Ammon's horn (tissue), 1 donor: ENCODE measurements at places on chromosomes 3 and 15.

- DNase-seq, result no peak
Measured at GRCh38 chr3:13214847-13215472, 141.7 kb upstream of the IQSEC1 start.

DNA sequence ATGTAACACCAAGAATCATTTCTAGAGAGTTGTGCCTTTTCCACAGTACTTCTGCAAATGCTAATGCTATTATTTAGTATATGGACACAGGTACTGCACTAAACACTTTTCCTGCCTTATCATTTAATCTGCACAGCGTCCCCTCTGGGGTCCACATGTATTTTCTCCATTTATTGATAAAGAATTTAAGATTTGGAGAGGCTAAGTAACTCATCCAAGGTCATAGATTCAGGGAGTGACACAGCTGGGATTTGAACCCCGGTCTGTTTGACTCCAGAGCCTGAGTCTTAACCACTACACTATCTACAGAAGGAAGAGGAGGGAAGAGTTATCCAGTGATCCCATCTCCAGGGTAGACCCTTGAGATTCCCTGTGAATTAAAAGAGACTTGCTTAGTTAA is 24.9 kb upstream of the TPRG1 start:
- no peak for DNase-seq

- no peak for DNase-seq
Measured at GRCh38 chr3:72273615-72274014, 488.7 kb upstream of the PROK2 start.

- no peak for DNase-seq
Measured at GRCh38 chr15:35907511-35907910, 361.5 kb upstream of the DPH6 start.

GRCh38 chr3:193124861-193125260 is 116.2 kb upstream of the PLAAT1 start:
- peak; percentile 73 for DNase-seq

- DNase-seq, result peak; percentile 27
Measured at GRCh38 chr15:73127302-73127936, 75.2 kb downstream of the NEO1 start.

DNA sequence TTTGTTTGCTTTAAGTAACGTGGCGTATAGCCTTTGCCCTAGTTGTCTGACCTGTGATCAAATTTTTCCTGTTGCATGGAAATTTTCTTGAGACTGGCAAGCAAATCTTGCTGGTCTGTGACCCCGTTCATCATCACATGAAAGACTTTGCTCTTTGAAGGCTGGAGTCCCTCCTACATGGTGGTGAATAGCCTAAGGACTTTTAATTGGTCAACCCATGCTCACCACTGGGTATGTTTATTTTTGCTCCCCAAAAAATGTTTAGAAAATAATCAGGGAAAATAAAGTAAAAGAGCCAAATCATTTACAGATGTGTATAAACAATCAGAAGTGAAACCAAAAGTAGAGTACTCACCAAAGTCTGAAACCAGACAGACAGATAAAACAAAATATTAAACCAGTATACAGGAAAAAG is 1075.3 kb upstream of the ALCAM start:
- DNase-seq, result no peak

- no peak for DNase-seq
Measured at GRCh38 chr3:134803051-134803505, 8.0 kb downstream of the EPHB1 start.

DNA sequence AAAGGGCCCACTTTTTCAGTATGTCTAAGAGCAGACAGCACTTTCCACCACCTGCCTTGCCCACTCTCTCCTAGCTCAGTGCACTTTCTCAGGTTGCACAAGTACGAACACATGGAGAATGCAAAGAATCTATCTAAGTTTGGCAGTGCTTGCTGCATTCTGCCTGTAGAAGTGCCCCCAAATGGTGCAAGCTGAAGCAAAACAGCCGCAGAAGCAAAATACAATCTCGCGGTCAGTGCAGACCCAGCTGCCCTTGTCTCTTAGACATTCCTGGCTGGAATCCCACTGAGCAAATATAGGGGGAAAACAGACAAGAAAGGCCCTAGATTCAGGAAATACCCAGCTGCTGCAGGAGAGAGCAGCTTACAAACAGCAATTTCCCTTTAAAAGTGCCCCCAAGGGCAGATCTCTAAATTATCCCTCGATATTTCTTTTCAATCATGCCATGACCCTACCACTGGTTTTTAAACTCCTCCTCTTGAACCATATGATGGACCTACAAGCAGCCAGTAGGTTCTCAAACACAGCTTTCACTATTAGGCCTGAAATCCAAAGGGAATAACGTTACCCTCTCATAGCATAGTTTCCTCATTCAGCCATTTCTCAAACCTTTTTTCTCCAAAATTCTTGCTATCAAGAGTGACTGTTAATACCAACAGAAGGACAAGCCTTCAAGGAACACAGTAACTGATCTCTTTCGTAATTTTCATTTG is 67.0 kb downstream of the TNIK start:
- peak; percentile 41 for DNase-seq

DNA sequence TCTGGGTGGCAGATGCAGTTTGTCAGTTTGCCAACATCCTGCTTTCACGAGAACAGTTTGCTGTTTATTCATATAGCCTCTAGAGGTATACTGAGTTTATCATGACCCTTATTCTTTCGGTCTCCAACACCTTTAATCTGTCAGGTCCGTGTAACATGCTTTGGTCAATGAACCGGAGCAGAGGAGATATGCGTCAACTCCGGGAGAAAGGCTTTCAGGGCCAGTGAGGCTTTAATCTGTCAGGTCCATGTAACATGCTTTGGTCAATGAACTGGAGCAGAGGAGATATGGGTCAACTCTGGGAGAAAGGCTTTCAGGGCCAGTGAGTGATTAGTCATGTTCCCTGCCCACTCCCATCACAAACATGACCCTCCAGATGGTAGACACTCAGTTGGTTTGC is 16.9 kb upstream of the GPD1L start:
- no peak for DNase-seq

DNA sequence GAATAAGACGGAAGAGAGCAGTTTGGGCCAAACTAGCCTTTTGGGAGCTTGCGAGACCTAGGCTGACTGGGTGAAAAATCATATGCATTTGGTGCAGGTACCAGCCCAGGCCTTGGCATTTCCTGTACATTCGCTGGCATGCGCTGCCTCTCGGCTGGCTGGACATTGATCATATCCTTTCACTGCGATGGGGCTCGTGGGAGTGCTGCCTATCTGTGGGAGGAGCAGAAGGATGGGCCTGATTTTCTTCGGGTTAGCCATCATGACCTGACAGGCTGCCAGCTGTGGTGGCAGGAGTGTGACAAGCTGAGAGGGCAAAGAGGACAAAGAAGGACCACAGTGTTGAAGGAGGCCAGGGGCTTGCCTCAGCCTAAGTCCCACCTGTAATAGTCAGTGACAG is 14.3 kb downstream of the CGNL1 start:
- DNase-seq, result no peak

GRCh38 chr15:42490291-42490670 is 660 bp downstream of the ZNF106 start:
- DNase-seq, result no peak

- DNase-seq, result no peak
Measured at GRCh38 chr15:40823572-40824343, 4.8 kb downstream of the PPP1R14D start.

DNA sequence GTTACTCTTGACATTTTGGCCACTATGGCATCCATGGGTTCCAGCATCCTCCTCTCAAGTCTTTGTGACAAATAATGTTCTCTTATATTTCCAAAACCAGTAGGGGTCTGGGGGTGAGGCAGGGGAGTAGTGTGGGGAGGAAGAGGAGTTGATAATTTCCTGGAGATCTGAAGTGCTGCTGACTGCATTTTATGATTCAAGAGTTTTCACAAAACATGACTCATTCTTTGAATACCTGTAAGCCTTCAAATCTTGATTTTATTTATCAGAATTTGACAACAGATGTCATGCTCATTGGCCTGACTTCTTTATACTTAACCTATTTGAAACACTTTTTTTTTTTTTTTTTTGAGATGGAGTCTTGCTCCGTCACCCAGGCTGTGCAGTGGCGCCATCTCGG is 98.8 kb upstream of the PLXND1 start:
- no peak for DNase-seq

DNA sequence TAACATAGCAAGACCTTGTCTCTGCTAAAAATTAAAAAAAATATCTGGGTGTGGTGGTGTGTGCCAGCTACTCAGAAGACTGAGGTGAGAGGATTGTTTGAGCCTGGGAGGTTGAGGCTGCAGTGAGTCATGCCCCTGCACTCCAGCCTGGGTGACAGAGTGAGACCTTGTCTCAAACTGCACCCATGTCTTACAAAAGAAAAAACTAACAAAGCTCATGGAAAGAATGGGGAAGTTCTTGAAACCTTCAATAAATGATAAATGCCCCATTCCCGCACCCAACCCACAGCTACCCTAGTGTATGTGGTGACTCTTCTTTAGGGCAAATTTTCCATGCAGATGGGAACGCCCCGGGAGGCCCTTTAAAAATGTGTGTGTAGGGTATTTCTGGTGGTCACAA is 28.3 kb downstream of the RPLP1 start:
- DNase-seq, result no peak

DNA sequence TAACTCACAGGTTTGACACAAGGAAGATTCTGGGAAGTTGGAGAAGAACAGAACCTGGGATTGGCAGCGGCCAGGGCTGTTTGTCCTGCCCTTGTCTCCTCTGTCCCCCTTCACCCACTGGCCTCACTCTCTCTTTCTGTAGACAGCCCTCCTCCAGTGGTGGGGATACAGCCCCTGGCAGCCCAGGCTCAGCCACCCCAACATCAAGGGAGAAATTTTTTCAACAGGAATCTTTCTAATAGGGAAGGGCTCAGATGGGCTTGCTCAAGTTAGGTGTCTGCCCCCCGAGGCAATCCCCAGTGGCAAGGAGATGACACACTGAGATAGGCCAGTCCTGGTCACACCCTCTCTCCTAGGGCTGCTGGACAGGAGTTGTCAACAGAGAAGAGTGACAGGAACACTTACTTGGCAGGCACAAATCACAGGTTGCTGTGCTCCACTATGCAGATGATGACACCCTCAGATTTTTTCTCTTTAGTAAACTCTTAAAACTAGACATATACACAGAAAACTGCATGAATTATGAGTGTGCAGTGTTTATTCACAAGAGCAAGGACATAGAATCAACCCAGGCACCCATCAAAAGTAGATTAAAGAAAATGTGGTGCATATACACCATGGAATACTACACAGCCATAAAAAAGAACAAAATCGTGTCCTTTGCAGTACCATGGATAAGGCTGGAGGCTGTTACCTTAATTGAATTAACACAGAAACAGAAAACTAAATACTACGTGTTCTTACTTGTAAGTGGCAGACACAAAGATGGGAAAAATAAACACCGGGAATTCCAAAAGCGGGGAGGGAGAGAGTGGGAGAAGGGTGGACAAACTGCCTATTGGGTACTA is 36.3 kb downstream of the PLA2G4D start:
- DNase-seq, result no peak

DNA sequence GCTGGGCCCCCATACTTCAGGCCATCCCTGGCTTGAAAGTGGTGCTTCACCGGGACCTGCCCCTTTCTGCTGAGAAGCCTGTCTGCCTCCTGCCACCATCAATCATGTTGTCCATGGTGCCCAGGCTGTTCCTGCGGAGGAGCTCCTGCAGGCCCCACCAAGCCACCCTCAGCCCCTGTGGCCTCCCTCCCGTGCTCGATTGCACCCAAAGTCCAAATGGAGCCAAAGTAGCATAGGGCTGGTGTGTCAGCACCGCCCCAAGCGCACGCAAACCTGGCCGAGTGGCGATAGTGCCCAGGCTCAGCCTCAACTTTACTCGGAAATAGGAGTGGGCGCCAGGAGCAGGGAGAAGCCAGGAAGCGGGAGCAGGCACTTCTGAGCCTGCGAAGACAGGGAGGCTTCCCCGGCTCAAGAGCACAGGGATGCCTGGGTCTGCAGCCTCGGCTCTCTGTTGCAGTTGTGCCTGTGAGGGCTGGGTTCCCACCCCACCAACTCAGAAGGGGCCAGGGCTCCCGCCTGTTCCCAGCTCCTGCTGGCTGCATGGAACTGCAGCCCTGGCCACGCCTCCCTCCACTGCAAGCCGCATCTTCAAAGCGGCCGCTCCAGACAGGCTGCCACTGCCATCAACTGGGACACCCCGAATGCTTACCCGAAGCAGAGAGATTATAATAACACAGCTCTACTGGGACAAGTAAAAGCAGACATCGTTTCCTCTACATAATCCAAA is 203.0 kb downstream of the ARRDC4 start:
- DNase-seq, result no peak

DNA sequence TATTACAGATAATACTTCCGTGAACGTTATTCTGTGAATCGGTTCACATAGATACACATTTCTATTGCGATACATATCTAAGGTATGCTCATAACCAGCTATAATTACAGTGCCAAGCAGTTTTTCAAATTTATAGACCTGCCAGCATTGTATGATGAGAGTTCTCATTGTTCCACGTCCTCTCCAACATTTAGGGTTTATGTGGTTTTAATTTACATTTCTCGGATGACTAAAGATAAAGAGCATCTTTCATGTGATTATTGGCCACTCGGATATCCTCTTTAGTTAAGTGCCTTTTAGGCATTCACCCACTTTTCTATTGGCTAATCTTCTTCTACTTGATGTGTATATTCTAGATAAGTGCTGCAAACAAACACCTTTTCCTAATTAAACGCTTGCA is 134.7 kb upstream of the CCDC54 start:
- no peak for DNase-seq

GRCh38 chr3:4949659-4950058 is 29.6 kb upstream of the BHLHE40 start:
- DNase-seq, result no peak

GRCh38 chr3:147699175-147699838 is 290.1 kb downstream of the ZIC1 start:
- DNase-seq, result no peak

- DNase-seq, result no peak
Measured at GRCh38 chr3:188533172-188533571, 379.2 kb downstream of the LPP start.

GRCh38 chr15:73345658-73346057 is 23.1 kb downstream of the HCN4 start:
- DNase-seq, result no peak

- no peak for DNase-seq
Measured at GRCh38 chr15:25894371-25894902, 31.3 kb upstream of the ATP10A start.

DNA sequence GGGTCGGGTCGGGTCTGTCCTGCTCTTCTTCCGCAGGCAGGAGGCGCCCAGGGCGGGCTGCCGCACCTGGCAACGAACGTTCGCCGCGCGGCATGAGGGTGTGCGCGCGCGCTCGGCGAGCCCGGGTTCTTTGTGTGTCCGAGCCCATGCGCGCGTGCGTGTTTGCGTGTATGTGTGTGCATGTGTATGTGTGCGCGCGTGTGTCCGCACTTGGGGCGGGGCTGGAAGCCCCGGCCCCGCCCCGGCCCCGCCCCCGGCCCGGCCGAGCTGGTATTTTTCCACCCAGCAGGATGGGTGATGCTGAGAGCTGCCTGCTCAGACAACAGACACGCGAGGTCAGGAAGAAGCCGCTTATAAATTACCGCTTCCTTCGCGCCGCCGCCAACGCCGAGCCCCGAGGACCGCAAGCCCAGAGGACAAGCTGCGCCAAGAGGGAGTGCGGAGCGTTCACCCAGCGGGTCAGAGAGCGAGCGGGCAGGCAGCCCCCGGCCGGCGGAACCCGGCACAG is at the start of gene SLC6A6:
TSS of gene SLC6A6 (plus strand) at position 303 of the 508 bp plus-strand sequence. CDS start 41,029 bp downstream, outside the sequence.
- peak; percentile 95 for DNase-seq
